ENCODE measurements at places on chromosomes 7 and 10.

DNA sequence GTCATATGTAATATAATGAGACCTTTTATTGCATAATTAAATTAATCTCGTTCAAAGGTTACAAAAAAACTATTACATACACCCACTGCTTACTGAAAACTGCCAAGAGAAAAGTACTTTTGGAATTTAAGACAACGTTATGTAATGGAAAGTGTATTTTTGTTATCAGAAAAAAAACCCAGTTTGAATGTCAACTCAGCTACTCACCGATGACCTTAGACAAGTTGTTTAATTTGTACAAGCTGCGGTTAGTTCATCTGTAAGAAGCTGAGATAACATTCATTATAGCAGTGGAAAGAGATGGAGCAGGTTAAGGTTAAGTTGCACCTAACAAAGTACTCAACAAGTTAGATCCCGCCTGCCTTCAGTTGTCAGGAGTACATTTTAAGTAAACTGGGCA is 1.1 kb downstream of the PSMA2 start:
- no peak for DNase-seq

DNA sequence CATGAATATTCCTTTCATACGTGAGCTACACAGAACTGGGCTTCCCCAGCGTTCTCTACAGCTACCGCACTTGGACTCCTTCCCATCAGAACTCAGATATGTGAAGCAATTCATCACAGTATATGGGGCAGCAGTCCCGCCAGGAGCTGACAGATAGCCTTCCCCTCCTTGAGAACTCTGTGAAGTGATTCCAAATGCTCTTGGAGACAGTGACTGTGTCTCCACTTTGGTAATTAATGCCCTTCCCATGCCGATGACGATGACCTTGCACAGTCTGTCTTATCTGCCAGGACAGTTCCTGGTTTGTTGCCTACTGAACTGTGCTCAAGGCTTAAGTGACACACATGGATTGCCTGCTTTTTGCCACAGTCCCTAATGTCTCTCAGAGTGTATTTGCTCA is 75.0 kb upstream of the AFAP1L2 start:
- no peak for DNase-seq

GRCh38 chr7:20033621-20034400 is 183.4 kb downstream of the MACC1 start:
- no peak for DNase-seq

DNA sequence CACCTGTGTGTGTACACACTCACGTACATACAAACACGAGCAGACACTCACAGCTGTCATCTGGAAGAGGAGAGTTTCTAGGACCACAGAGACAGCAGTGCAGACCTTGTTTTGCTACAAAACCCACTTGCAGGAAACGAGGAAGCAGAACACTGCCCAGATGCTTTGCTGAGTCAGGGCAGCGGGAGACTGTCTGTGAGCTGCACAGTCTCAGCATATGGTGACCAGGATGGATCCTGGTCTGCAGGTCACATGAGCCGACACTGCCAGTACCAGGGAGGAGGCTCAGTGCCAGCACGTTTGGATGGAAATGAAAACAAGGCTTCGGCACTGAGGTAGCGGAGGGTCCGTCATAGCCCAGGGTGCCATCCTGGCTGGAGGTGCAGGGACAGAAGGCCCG is 117.6 kb upstream of the DPP6 start:
- no peak for DNase-seq

DNA sequence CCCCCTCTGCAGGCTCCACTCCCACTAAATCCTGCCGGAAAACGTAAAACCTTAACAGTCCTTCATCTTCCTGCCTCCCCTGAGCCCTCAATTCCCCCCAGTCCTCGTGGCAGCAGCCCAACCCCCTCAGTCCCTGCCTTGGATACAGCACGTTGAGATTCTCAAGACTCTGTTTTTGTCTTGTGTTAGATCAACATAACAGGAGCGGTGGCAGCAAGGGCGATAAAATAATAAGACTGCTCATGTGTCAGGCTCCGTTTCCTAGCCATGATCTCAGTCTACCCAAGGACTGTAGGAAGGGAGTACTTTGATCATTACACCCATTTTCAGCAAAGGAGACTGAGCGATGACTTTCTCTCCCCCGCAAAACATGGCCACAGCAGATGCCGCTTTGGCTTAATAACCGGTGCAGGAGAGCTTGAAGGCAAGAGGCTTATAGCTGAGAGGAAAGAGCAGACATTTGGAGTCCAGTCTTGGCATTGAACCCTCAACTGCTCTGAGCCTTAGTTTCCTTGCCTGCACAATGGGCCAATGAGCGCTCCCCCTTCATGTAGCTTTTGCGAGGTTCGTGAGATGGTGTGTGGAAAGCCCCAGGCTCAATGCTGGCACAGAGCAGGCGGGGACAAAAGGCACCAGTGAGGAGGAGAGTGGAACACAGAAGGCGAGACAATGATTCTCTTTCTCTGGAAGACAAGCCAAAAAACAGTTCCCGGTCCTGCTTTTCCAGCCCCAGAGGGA is 42.1 kb upstream of the PCBD1 start:
- DNase-seq, result no peak

DNA sequence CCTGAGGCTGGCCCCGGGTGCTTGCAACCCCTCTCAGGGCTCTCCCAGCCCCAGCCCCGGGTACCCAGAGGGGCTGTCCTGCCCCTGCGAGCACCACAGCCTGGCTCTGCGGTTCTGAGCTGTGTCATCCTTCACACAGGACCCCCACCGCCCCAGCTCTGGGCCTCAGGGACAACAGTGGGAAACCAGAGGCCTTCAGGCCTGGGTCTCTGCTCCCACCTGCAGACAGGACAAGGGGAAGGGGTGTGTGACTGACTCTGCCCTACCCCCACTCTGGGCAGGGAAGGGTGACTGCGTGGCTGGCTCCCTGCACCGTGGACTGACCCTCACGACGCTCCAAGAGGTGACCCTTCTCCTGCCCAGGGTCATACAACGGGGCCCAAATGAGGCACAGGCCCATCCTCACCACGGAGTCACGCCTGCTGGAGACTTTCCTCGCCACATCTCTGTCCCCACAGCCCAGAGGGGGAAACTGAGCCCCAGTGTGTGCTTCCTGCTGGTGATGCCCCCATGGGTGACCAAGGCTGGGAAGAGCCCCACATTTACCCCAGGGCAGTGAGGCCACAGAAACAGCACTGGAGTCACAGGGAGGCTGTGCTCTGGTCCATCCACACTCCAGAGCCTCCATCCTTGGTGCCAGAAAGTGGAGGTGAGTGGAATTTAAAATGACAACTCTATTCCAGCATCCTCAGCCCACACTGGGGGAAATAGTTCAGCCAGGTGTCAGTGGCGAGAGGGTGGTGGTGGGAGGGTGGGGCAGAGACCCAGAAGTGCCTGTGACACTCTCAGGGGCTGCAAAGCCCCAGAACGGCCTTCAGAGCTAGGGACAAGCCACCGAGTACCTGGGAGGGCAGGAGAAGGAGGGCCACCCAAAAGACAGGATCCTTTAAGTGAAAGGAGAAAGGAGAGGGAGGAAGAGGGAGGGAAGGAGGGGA is 13.6 kb downstream of the CAMK2B start:
- DNase-seq, result no peak

- DNase-seq, result no peak
These were observed 289.4 kb downstream of the CAMK1D start for GRCh38 chr10:12638781-12639180.

- peak; percentile 27 for DNase-seq
These were observed 25.1 kb upstream of the DDIT4 start for GRCh38 chr10:72248468-72249151.

- DNase-seq, result no peak
These were observed 19.0 kb downstream of the GBF1 start for GRCh38 chr10:102264371-102264770.

- no peak for DNase-seq
These were observed 82.5 kb upstream of the BAIAP2L1 start for GRCh38 chr7:98483276-98483963.

- DNase-seq, result no peak
These were observed 251.8 kb downstream of the MTERF1 start for GRCh38 chr7:91628742-91629141.

DNA sequence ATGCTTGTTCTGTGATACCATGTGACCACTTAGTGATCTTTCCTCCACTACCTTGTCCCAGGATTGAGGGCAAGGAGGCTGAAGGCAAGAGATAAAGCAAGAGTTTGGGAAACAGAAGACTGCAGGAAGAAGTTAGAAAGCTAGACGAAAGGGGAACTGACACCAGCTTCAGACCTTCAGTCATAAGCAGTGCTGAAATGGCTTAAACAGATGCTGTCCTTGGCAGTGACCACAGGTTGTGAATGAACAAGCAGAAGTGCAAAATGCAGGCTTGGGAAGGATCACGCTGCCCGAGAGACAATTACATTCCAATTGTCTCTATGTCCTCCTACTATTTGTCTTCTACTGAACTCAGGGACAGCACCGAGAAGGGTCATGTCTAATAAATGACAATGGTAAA is 704.9 kb upstream of the AUTS2 start:
- no peak for DNase-seq

DNA sequence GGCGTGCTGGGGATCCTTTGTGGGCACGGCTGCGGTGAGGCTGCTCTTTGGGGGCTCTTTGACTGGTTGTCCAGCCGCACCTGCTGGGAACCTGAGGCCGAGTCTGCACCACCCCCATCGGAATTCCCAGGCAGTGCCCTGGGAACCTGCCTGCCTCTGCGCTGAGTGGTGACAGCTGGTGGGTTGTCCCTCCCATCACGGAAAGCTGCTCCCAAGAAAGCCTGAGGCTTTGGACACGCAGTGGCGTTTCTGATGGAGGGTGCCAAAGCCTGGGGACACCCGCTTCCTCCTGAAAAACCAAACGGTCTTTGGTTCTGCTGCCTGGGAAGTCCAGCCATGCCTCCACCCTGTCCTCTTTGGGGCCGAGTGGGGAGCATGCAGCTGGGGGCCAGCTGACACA is 21.4 kb upstream of the SHH start:
- no peak for DNase-seq

DNA sequence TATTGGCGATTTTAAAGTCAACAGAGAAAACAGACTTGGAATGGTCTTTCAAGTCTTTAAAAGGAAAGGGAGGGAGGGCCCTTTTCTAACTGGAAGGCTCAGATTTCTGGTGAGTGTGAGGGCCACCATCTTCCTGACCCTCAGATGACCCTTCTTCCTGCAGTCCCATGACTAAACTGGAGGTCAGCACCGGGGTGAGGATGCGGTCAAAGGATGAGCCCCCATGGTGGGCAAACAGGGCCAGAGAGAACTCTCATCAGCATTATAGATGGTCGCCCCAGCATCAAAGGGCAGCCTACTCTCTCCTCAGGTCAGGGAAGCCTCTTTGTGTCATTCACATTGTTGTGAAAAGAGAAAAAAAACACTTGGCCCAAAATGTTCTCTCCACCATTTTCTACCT is 219.2 kb downstream of the LRMDA start:
- DNase-seq, result no peak
